ENCODE measurements at places on chromosomes 1 and 21.
A peak's percentile ranks its signal among the peaks of the same experiment; 100 is the strongest.

GRCh38 chr1:154326546-154327465 is 1.5 kb downstream of the ATP8B2 start:
- DNase-seq, result peak; percentile 40

DNA sequence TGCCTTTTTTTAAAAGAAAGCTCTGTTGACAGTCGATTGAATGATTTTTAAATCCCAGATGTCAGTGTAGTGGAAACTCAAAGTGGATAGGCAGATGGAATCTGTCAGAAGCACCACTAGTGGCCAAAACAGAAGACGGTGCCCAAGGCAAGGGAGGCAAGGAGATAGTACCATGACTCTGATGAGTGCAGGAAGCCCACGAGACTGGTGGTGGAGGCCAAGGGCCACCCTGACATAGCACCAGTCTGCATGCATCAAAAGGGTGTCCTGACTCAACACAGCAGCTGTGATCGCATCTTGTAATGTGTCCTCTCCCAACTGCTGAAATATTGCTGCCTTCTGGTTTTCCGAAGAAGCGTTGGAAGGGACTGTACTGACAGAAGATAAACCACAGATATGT is 124.1 kb upstream of the PAPPA2 start:
- no peak for DNase-seq

DNA sequence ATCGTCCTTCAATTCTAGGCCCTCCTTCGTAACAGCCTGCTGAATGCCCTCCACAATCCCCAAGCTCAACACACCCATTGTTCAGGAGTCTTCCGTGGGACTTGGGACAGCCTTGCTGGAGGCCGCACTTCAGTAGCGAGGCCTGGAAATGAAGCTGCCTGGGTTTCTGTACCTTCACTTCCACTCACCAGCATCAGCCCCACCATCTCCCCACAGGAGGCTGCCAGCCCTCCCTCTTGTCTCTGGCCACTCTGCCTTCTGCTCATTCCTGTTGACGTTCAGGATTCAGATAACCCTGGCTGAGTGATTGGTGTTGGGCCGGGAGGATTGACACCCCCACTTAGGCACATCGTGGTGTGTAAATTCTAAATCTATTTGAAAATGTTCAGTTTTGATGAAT is 23.4 kb upstream of the CSF1 start:
- DNase-seq, result no peak

DNA sequence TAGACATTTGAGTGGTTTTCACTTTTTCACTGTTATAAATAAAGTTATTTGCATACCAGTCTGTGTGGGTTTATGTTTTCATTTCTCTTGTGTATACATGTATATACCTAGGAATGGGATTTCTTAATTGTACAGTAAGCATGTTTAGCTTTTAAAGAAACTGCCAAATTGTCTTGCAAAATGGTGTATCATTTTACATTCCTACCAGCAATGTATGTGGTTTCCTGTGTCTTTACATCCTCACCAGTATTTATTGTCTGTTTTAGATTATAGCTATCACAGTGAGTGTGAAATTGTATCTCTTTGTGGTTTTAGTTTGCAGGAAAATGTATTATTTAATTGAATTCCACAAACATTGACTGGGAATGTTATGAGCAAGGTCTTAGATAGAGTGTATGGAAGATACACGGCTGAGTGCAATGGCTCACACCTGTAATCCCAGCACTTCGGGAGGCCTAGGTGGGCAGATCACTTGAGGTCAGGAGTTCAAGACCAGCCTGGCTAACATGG is 57.3 kb downstream of the MACF1 start:
- DNase-seq, result no peak

GRCh38 chr21:30338717-30339116 is 1.2 kb upstream of the KRTAP27-1 start:
- DNase-seq, result no peak

- peak; percentile 70 for DNase-seq
Observed at GRCh38 chr1:221478050-221478949, 263.6 kb downstream of the DUSP10 start.

DNA sequence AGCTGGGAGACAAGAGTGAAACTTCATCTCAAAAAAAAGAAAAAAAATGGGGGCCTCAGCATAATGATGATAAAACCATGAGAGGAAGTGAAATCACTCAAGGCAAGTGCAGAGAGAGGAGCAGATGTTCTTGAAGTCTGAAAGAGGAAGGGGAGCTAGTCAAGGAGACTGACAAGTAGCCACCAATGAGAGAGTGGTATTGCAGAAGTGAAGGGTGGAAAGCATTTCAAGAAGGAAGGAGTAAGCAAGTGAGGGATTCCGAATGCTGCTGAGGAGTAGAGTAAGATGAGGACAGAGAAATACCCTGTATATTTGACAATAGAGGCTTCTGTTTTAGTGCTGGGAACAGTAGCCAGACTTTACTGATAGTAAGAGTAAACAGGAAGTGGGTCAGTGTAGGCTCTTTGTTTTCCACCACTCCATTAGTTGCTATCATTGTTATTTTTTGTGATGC is 2.9 kb downstream of the TATDN3 start:
- DNase-seq, result no peak

- DNase-seq, result no peak
Observed at GRCh38 chr21:26587736-26588201, 14.7 kb upstream of the CYYR1 start.

DNA sequence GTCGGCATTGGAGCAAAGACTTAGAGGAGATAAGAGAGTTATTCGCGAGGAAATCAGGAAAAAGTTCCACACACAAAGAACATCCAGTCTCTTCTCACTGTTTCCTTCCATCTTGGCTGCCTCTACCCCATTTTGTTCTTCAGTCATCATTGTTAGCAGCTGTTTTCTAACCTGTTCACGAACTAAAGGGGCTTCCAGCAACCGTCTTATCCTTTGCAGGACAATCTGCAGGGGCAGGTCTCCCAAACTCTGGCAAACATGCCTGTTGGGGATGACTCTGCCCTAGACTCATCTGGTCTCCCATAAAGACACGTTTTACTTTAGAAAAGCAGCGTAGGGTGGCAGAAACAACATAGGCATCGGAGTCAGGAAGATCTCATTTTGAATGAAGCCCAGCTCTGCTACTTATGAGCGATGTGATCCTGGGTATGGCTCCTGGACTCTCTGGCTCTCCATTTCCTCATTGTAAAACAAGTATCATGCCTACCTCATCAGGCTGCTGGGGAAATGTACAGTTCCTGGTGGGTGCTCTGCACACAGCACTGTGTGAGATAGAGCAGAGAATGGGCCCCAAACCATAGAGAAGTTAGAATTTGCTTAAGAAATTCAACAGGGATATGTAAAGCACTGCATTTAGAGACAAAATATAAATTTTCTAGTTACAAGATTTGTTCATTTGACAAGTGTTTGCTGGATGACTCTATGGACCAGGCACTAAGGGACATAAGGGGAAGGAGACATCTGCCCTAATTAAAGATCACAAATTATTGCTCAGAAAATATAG is 59.7 kb downstream of the MEF2D start:
- no peak for DNase-seq

GRCh38 chr1:175704621-175705020 is 38.8 kb downstream of the TNR start:
- DNase-seq, result no peak

- DNase-seq, result peak; percentile 70
Observed at GRCh38 chr1:156356875-156357534, 12.0 kb upstream of the RHBG start.

- no peak for DNase-seq
Observed at GRCh38 chr1:212433577-212434462, 1.1 kb downstream of the NENF start.

DNA sequence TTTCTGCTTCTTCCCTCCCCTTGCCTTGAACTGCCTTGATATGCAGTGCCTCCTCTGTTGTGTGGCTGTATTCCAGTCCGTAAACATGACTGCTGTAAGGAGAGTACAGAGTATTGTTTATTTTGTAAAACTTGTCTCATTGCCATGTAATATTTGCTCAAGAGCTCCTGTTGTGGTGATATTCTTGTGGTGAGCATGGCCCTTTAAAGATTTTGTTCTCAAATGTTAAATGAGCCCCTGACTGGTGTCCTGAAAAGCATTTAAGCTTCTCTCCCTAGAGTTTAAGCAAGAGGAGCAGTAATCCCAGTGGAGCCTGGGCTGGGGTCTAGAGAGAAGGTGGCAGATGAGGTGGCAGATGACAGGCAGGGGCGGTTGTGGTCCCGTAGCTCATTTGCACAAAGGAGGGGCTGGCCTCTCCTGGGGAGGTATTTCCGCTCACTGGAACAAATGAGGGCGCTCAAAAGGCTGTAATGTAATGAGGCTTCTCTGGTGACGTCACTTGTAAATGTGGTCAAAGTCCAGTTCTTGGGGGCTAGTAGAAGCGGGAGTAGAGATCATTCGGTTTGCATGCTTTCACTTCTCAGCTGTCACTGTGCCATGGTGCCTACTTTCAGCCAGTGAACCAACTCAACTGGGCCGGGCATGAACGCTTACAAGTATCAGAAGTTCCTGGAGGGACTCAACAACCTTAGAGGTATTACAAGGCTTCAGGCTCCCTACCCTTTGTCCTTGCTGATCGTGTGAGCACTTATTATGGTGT is 46.0 kb upstream of the MACF1 start:
- no peak for DNase-seq

- DNase-seq, result no peak
Observed at GRCh38 chr1:168333562-168334276, 53.0 kb downstream of the TBX19 start.

- DNase-seq, result no peak
Observed at GRCh38 chr1:226915672-226915995, 24.5 kb upstream of the COQ8A start.

- DNase-seq, result no peak
Observed at GRCh38 chr1:198771563-198772153, 132.8 kb downstream of the PTPRC start.

GRCh38 chr1:201348211-201348566 is 29.3 kb downstream of the TNNT2 start:
- peak; percentile 49 for DNase-seq

DNA sequence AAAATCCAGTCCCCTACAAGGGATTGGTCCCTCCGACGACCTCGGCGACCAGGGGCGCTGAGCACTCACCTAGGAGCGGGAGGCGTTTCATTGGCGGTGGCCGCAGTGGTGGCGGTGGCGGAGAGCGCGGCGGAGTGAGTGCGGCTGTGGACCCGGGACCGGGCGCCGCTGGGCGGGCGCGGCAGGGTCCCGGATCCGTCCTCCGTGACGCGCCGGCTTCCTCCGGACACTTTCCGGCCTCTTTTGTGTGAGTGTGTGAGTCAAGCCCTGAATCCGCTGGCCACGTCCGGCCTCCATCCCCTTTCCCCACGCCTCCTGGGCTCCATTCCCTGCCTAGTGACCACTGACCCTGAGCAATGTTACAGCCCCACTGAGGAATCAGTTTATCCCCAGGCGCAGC is at the start of gene ADGRL4:
Gene ADGRL4 (minus strand): TSS at position 167 of the 400 bp plus-strand sequence. CDS start 76 bp downstream, at position 91.
- DNase-seq, result no peak

DNA sequence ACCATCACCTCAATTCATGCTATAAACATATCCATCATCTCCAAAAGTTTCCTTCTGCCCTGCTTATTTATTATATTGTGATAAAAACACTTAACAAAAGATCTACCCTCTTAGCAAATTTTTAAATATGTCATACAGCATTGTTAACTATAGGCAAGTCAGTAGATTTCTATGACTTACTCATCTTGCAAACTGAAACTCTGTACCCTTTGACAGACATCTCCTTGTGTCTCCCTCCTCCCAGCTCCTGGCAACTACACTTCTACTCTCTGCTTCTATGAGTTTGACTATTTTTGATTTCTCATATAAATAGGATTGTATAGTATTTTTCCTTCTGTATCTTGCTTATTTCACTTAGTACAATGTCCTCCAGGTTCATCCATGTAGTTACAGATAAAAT is 174.8 kb downstream of the TNFSF18 start:
- no peak for DNase-seq

DNA sequence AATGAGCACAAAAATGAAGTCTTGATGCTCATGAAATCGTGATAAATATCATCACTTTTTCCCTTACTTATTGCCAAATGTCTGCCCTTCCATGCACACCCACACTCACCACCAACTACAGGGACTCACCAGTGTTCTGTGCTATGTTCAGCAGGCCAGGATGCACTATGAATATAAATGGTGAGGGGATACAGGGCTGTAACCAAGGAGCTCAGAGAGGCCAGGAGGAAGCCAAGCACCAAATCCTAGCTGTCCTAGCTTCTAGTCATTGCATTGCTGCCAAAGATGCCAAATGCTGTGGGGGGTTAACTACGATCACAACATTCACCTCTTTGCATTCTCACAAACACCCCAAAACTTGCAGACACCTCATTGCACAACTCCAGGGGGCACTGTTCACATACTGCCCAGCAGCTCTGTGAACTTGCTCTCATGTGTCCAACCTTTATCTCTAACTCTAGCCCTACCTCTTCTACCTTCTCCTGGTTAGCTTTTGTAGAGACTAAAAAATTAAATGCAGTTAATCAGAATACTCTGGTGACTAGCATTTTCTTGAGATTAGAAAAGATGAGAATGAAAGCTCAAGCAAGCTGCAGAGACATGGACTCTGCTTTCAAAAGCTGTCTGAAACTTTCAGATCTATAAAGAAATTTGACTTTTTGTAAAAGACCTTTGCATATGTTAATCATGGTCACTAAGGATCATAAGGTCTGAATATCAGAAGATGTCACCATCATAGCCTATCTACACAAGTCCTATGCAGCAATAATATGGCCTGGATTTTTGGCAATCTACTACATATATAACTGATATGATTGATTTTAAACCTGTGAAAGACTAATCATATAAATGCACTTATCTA is 13.9 kb upstream of the KIF14 start:
- no peak for DNase-seq

GRCh38 chr1:234408757-234409156 is 35.5 kb downstream of the COA6 start:
- DNase-seq, result peak; percentile 87

DNA sequence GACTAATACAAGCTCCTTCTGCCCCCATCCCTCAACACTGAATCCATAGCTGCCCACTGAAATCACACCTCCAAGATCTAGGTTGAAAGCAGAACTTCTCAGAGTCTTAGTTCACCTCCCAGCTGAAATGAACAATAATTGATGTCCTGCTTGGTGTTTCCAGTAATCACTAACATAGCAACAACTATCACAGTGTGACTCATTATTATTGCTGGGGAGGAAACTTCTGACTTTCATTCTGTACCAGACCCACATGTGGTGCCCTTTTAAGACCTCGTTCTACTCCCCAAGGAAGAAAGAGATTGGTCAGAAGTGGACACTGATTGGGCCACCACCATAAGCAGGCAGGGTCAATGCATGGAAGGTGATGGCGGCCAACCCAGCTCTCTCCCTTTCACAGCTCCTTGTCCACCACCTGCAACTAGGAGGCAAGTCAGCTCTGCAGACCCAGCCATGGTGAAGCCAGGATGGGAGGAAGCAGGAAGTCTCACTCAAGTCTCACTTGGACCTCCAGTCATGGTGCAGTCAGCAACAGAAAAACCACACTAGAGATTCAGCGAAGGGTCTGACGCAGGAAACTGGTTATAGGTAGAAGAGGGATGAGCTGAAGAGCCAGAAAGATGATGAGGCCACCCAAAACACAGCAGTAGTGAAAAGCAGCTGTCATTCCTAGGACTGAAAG is 720.2 kb downstream of the PTPRU start:
- no peak for DNase-seq

GRCh38 chr1:2646837-2647236 is 14.0 kb upstream of the MMEL1 start:
- DNase-seq, result no peak

All from activated CD4-positive, alpha-beta memory T cell treated with anti-CD3 and anti-CD28 coated beads for 36 hours (primary cell).